ENCODE measurements at places on chromosomes 3 and 15.
A peak's percentile ranks its signal among the peaks of the same experiment; 100 is the strongest.

DNA sequence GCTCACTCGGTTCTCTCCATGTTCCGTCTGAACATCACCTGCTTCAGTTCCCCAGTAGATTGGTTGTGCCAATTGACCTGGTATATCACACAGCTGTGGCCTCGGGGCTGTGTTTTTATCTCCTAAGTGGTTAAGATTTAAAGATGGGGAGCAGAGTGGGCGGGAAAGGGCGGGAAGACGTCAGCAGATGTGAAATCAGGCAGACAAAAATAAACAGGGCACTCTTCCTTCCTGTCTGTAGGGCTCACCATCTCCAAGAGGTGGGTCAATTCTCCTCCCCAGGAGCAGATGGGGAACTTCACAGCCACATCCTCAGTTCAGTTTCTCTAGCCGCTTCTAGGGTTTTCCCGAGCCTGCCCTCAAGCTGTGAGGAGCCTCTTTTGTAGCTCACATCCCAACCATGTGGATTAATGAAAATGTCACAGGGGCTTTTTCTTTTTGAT is 26.8 kb upstream of the LIMD1 start:
- DNase-seq: no peak

- DNase-seq: no peak
Measured at GRCh38 chr15:77616072-77616471, 16.6 kb downstream of the LINGO1 start.

GRCh38 chr3:44208086-44208485 is 33.6 kb upstream of the TOPAZ1 start:
- no peak for DNase-seq

GRCh38 chr3:43910750-43911149 is 220.0 kb downstream of the ABHD5 start:
- no peak for DNase-seq

DNA sequence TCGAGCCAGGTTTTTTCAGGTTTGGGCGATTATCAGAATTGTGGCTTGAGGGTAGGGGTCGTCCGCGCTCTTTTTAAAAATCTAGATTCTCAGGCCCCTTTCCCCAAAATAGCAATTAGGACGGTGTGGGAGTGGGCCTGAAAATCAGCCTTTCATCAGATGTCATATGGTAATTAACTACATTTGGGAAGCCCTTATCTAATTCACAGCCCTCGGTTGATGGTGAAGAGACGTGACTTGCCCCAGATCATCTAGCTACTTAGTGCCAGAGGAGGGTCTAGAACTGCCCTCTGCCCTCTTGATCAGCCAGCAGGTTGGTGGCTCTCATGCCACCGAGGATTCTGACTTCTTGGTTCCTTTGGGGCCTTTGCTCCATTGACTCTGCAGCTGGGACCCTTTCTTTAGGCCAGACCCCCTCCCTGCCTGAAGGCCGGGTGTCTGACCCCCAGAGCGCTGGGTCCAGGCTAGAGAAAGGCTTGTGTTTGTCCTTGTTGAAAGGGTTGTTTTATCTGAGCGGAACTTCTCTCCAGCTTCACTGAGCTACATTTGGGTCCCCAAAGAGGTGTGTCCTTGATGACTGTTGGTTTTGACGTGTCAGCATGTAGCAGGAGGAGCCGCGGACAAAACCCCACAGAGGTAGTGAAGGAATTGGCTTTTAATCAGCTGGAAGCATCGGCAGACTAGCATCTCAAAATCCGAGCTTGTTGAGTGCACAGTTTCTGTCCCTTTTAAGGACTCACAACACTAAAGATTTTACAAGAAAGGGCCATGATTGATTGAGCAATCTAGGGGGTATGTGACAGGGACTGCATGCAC is 857 bp downstream of the AEN start:
- DNase-seq: no peak

DNA sequence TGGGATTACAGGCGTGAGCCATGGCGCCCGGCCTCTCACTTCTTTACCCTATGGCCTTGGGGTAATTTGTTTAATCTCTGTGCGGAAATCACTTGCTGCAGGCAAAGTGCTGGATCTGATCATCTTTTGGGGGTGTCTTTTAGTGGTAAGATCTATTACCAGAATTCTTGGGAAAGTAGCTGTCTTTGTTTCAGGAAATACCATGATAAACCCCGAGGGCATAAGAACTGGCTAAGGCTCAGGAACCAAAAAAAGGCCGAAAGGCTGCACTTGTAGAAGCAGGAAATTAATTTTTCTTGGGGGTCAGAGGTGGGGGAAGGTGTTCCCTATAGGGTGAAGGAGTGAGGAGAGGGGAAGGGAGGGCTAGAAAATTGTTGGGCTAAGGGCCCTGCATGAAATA is 22.7 kb upstream of the IGF2BP2 start:
- DNase-seq: no peak

- DNase-seq: no peak
Measured at GRCh38 chr15:90367576-90367975, 15.5 kb downstream of the ZNF774 start.

GRCh38 chr15:74383695-74384565 is 16.5 kb upstream of the CYP11A1 start:
- DNase-seq: no peak

DNA sequence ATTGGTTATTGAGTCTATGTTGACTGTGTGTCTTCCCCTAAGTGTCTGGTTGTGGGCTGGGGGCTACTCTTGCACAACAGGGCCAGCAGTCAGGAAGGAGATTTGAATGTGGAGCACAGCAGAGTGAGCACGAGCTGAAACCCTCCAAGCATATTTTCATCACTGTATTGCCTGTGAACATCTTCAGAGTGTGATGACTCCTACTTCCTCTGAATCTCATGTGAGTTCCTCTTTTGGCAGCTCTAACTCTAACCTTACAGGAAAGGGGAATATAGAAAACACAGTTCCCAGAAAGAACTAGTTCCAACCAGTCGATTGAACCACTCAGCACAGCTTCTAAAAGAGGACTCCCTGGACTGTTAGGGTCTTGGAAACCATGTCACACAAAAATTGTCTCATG is 211.6 kb downstream of the RAP2B start:
- no peak for DNase-seq

- DNase-seq: no peak
Measured at GRCh38 chr3:55271549-55271948, 215.6 kb downstream of the WNT5A start.

DNA sequence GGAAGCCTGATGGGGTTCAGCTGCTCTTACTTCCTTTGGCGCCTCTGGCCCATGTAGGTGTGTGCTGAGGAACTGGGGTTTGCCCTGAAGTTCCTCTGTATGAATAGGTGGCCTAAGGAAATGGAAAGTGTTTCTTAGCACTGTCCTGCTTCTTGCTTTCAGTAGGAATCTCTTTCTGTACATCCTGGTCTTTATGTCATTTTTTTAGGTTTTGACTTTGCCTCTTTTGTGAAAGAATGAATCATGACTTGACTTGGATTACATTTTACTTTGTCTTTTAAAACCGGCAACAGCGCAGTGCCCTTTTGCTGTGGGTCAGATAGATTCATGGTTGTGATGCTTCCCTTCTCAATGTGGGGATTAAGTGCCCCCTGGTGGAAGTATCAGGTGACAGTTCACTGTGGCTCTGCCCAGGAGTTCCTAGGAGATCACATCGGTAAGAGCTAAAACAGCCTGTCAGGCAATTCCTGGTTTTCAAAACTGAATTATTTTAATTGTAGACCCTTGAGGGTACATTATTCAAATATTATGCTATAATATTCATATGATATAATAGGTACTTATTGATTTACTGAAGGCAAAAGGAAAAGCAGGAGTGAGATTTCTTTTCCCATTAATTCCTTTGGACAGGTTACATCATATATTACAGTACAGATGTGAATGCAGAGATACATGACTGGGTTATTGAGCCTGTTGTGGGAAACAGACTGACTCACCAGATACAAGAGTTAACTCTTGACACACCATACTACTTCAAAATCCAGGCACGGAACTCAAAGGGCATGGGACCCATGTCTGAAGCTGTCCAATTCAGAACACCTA is 95.4 kb downstream of the HCN4 start:
- peak; percentile 5 for DNase-seq

GRCh38 chr3:14238930-14239329 is 60.3 kb downstream of the LSM3 start:
- no peak for DNase-seq

- DNase-seq: no peak
Measured at GRCh38 chr3:127747751-127748521, 74.4 kb downstream of the MGLL start.

DNA sequence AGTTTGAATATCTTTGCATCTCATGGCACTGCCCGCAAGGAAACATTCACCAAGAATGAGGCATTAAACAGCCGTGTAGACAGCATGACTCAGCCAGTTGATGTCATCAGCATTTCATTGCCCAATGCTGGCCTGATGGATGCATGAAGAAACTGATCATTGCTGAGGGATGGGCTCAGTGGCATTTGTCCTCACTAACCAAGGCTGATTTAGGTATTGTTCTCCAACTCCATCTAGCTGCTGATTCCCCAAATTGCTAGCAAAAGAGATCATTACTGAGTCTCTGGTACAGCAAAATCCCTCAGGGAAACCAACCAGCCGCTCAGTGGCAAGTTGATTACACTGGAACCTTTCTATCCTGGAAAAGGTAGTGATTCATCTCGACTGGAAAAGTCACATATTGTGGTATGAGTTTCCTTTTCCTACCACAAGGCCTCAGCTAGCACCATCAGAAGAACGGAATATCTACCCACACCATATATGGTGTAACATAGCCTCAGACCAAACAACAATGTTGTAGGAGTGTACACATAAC is 186.5 kb upstream of the GAP43 start:
- no peak for DNase-seq

GRCh38 chr3:123332124-123332641 is 116.7 kb downstream of the ADCY5 start:
- no peak for DNase-seq

DNA sequence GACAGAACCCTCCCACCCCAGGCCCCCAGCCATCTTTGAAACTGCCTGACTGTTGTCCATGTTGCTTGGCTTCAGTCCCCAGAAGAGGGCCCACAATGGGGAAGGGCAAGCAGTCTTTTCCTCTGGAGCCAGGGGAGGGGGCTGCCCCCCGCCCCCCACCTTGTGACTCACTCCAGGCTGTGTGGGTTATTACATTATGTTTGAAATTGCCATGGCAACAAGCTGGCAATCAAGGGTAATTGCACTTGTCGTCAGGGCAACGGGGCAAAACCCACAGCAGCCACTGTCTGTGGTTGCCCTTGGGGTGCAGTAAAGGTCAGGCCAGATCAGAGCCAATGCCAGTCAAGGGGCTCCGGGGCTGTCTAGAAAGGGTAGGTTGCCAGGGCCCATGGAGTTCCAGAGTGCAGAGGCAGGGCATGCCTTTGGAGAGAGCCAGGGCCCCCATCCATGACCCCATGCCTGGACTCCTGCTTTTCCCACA is 3.1 kb upstream of the CAMKV start:
- DNase-seq: no peak

GRCh38 chr15:56749982-56750381 is 16.7 kb upstream of the ZNF280D start:
- DNase-seq: no peak

GRCh38 chr3:116264546-116265319 is 180.6 kb downstream of the LSAMP start:
- DNase-seq: no peak

GRCh38 chr3:94513600-94513999 is 450.7 kb downstream of the NSUN3 start:
- DNase-seq: no peak

Measured in NCI-H748 treated with DMSO at 0.1 percent for 48 hours (cell line).